Activated gamma-delta T cell treated with Interleukin-2 at 50 U/mL for 16 hours (primary cell): ENCODE measurements at places on chromosomes 16 and 17.

- DNase-seq, result no peak
These were observed 797 bp downstream of the HES7 start for GRCh38 chr17:8122924-8123694.

DNA sequence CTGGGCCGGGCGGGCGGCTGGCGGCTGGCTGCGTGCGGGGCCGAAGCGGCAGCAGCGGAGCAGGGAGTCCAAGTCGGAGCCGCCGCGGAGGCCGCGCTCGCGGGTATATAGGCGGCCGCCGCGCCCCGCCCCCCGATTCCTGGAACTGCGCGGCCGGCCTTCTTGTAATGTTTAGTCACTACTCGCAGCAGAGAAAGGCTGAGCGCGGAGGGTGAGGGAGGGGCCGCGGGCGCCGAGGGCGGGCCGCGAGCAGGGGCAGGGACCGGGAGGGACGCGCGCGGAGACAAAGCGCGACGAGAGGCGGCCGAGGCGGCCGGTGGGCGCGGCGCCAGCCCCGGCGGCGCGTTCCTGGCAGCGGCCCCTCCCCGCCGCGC lies at the start of gene SOCS3:
Gene SOCS3, minus strand, starts transcription at position 81 of the 374 bp plus-strand sequence. CDS start 982 bp downstream, outside the sequence.
- peak; percentile 93 for DNase-seq

DNA sequence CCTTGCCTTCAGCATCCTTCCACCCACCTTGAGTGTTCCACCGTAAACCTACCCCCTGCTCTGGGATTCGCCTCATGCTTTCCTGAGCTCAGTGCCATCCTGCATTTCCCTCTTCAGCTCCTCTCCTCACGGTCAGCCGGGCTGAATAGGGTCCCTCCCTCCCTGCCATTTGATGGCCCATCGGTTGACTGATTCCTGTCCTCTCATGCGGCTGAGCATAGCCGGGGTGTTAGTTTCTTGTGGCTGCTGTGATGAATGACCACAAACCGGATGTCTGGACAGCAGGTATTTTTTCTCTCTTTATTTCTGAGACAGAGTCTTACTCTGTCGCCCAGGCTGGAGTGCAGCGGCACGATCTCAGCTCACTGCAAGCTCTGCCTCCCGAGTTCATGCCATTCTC lies 44.1 kb upstream of the MGAT5B start:
- no peak for DNase-seq

GRCh38 chr16:80517846-80518245 lies 22.9 kb upstream of the DYNLRB2 start:
- no peak for DNase-seq

DNA sequence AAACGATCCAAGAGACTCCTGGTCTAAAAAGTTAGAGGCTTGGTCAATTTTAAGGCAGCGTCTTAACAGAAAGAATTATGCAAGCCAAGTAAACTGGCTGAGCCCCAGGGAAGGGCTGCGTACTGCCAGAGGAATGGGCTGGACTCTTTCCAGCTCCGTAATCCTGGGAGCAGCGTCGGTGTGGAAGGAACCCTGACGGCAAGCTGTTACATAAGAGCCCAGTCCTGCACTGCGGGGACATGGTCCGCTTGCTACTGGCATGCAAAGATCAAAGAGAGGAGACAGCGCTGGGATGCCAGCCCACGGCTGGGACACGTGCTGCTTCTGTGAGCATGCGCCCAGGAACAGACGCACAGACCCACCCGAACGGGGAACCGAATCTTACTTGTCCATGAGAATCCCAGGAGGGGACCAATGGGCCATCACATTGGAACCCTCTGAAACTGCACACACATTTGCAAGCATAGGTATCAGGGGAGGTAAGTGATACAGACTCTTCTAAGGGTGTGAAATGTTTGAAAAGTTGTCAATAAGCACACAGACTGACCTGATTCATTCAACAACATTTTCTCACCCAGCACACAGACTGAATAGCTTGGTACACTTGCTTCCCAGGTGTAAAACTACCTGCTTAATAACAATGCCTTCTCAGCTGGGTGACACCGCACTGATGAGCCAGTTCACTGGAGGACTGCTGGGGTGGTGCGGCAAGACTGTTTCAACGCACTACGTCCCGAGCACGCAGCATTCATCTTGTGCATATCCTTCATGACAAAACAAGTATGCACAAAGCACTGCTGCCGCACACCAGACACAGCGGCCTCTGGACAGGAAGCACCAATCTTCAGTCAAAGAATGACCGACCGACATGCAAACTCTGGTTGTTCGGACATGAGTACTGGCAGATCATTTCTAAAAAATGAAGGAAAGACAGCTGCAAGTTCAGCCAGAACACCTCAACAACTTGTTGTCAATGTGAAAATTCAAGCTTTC lies 94.9 kb downstream of the ANKRD11 start:
- no peak for DNase-seq

DNA sequence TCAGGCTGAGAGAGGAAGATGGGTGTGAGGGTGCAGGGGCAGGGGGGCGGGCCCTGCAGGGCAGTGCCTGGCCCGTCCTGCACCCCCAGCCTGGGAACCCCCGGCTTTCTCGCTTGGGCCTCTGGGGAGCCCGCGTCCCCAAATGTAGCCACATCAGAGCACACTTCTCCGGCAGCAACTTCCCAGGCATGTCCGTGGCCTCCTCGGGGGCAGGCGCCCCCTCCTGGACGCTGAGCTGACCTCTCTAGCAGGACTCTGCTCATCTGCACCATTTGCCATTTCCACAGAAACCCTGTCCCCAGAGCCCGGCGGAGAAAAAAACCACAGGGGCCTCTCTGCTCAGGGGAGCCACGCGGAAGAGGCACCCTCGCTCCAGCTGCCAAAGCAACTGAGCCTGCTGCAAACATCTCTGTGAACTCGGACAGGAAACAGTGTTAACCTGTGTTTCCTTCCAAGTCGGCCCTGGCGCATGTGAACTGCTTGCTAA lies 63.4 kb downstream of the KLHDC4 start:
- DNase-seq, result peak; percentile 39

DNA sequence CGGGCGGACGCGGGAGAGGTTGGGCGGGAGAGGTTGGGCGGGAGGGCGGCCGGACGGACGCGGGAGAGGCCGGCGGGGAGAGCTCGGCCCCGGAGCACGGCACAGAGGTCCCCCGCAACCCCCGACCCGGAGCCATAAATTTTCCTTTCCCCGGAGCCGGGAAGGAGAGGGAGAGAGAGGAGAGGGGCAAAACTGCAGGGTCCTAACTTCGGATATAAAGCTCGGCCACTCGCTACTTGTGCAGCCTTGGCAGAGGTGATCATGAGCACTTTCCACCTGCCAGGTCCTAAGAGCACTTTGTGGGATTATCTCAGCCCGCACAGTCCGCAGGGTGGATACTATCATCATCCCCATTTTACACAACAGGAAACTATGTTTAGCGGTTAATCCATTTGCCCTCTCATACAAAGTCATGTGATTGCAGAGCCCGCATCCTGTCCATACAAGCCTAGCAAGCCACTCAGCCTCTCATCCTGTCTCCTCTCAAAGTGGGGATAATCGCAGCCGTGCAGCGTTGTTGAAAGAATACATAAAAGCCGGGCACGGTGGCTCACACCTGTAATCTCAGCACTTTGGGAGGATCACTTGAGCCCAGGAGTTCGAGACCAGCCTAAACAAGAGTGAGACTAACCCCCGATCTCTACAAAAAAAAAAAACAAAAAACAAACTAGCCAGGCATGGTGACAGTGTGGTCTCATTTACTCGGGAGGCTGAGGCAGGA lies 780 bp upstream of the DCAKD start:
- peak; percentile 33 for DNase-seq

- no peak for DNase-seq
These were observed 51.8 kb upstream of the CDC42EP4 start for GRCh38 chr17:73363442-73364154.

- DNase-seq, result no peak
These were observed 318.7 kb upstream of the RBFOX1 start for GRCh38 chr16:7013990-7014389.

DNA sequence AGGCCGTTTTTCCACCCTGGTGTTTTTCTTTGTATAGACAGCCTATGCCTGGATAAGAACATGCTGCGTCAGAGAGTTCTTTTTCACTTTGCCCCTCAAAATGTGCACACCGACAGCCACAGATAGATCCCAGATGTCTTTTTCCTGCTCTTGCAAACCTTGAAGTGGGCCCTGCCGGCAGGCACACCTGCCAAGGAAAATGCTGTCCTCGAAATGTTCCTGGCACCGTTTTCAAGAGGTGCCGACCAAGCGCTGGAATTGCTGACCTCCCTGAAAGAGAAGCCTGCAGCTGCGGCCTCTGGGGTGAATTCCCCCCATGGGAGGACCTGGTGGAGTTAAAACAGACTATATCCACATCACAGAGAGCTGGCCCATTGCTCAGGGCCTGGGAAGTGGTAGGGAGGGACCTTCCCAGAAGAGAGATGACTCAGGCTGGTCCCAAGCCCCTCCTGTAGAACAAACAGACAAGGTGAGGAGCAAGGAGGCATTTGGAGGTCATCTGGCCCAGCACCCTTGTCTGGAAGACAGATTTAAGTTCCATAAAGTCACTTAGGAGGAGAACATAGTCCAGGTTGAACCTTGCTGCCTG lies 668.1 kb downstream of the MAF start:
- no peak for DNase-seq

DNA sequence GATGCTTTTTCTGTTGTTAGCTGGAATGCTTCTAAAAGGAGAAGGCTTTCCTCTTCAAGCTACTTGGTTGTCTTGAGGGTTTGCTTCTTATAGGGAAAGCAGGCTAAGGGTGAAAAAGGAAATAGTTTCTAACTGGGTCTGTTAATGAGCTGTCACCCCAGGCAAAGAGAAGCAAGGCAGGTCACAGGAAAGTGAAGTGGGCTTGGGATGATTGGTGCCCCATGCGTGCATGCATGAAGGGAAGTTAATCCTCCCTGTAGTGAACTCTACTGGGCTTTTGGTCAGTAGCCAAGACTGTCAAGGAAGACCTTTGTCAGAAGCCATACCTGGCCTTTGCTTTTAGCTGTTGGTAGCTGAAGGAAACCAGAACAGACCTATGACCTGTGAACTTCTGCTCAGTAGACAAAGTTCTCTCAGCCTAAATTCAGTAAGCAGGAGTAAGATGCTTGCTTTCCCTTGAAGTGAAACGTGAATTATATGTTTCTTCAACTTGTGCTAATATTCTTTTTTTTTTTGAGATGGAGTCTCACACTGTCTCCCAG lies 16.5 kb downstream of the TENT4B start:
- DNase-seq, result no peak

DNA sequence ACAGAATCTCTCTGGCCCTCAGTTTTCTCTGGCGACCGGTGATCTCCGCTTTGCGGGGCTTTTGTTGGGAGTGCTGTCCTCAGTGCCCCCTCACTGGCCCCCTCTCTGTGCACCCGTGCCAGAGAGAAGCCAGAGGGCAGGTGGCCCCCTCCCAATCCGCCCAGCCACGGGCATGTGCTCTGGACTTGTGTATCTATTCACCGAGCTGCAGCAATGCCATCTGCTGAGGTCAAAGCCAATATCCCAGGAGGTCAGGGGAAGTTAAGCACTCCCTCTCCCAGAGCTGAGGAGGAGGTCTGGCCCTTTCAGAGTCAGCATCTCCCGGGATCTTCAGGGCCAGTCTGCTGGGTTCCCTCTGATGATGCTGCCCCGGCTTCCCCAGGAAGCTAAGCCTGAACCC lies 5.1 kb downstream of the CACNG5 start:
- DNase-seq, result no peak

DNA sequence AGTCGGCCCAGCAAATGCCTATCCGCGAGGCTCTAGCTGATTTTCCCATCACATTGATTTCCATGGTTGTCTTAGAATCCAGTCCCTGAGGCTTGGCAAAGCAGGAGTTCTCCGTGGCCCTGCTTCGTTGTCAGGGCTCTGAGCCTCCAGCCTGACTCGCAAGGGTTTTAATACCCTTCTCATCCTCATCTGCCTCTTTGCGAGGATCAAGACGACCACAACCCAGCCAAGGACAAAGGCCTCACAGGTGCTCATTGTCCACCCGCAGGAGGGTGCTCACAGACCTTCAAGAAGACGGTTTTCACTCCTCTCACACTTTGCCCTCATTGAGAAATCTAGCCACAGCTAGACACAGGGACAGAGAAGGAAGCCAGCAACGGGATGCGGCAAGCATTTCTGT lies 610.8 kb downstream of the KCNJ18 start:
- DNase-seq, result no peak

DNA sequence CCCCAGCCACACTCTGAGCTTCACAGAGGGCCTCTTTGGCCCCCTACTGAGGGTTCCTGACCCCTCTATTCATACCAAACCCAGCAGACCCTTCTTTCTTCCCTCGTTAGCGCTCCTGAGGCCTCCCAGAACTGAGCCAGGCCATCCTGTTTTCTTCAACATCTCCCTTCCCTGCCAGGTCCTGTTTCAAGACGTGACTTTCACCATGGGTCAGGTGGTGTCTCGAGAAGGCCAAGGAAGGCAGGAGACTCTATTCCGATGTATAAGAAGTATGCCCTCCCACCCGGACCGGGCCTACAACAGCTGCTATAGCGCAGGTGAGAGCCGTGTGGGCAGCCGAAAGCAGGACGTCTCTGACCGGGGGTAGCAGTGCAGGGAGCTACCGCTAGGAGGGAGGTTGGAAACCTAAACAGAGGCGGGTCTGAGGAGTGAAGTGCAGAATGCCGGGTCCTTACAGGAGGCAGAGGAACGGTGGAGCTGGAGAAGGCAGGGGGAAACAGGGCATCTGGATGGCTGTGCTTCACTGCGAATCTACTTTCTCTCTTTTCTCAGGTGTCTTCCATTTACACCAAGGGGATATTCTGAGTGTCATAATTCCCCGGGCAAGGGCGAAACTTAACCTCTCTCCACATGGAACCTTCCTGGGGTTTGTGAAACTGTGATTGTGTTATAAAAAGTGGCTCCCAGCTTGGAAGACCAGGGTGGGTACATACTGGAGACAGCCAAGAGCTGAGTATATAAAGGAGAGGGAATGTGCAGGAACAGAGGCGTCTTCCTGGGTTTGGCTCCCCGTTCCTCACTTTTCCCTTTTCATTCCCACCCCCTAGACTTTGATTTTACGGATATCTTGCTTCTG lies 1.3 kb upstream of the SENP3 start:
- DNase-seq, result peak; percentile 46

DNA sequence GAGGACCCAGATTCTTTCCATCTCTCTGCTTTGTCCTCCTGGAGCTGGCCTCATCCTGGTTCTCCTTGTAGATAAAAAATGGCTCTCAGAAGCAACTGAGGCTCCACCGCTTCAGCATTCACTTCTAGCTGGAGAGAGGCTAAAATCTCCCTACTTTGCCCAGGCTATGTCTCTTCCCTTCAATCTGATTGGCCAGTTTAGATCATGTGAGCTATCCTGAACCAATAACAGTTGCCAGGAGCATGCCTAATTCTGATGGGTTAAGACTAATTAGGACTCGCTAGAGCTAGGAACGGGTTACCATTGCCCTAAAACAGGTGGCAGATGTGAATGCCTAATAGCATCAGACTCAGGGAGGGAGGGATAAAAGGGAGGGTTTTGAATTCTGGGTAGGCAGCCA lies 89.6 kb downstream of the GPR139 start:
- no peak for DNase-seq

- no peak for DNase-seq
These were observed 57.3 kb downstream of the SALL1 start for GRCh38 chr16:51093726-51094280.
